Posterior cingulate gyrus (tissue), 11 donors: ENCODE measurements at places on chromosomes 3 and 15.

DNA sequence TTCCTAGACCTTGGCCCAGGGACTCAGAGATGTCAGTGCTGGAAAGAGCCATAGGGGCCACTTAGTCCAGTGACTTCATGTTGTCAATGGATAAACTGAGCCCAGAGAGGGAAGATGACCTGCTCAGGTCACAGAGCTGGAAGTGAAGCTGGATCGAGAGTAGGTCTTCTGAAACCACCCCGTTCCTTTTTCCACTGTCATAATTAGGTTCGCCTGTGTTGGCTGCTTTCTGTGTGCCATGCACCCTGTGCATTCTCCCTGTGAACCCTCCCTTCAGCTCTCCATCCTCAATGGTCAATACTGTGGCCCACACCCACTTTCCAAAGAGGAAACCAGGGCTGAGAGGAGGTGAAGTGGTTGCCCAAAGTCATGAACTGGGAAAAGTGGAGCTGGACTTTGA lies 74.8 kb downstream of the CCR1 start:
- no peak for DNase-seq

GRCh38 chr3:66603151-66603611 lies 102.4 kb upstream of the LRIG1 start:
- DNase-seq: no peak

DNA sequence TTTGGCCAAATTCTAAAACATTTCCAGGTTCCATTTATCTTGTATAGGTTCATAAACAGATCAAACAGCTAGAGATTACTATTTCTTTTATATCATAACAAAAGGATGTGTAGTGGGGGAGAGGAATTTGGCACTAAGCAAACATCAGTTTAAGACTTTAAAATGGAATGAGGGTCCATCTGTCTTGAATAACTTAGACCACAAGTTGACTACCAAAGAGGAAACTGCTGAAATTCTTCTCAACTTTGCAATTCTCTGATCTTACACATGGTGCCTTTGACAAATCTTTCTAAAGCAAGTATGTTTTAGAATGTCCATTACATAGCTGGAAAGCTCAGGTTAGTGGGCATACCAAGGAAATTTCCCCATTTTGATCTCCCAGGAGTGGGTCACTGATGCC lies 140.5 kb upstream of the ADAMTS9 start:
- no peak for DNase-seq

DNA sequence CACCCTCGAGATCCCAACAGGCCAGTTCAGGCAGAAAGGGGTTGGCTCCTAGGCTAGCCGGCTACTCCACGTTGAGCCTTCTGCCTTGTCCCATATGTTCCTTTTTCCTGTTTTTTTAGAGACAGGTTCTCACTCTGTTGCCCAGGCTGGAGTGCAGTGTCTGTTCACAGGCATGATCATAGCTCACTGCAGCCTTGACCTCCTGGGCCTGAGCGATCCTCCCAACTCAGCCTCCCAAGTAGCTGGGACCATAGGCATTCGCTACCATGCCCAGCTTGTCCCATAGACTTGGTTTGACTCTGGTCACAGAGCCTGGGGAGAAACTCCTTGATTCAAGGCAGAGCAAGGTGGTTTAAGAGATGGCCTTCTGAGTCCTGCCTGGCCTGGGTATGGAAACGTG lies 32.3 kb downstream of the ZNF710 start:
- DNase-seq: no peak

GRCh38 chr3:124862006-124862405 lies 25.2 kb downstream of the ITGB5 start:
- DNase-seq: no peak
